ENCODE measurements at places on chromosomes 13 and 19. TPM values are rescaled to one million over a fixed set of nuclear protein-coding genes. Genes with fewer than 3 reads are reported as not detected.

GRCh38 chr13:45511310-45512097 is 46.8 kb downstream of the COG3 start:
- DNase-seq, result peak; percentile 86

DNA sequence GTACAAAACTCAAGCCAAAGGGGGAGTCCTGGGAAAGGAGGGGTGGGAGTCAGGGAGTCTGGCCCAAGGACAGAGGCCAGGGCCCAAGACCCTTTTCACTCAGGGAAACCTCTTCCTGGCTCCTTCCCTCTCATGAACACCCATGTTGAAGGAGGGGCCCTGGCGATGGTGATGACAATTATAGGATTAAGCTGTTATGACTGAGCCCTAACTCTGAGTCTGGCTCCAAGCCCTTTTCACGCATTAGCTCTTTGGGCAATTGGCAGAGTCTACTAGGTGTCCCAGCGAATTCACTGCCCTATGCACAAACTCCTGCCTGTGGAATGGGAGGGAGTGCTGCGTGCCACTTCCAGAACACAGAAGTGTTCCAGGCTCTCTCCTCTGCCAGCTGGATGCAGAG is 20.7 kb downstream of the ZNF575 start:
- DNase-seq, result no peak

The POGLUT2 gene
- total RNA-seq, result 25.5 TPM

DNA sequence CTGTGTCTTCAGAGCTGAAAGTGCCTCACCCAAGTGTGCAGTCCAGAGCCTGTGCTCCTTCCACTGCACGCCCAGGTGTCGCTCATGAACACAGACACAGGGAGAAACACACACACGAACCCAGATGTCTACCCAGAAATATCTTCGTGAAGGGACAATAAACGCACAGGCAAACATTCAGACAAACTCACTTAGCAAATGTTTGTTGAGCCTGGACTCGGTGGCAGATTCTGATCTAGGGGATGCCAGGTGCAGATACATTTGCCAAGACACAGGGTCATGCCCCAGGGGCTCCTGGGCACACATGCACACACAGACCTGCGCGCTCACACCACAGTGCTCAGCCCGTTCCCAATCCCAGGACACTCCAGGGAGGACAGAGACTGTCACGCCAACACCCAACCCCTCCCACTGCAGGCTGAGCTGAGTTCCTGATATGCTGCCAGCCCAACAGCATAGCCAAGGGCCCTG is 31.9 kb downstream of the SCGB2B2 start:
- no peak for DNase-seq

- DNase-seq, result no peak
Measured at GRCh38 chr13:64453831-64454230, 2776.3 kb downstream of the PCDH9 start.

DNA sequence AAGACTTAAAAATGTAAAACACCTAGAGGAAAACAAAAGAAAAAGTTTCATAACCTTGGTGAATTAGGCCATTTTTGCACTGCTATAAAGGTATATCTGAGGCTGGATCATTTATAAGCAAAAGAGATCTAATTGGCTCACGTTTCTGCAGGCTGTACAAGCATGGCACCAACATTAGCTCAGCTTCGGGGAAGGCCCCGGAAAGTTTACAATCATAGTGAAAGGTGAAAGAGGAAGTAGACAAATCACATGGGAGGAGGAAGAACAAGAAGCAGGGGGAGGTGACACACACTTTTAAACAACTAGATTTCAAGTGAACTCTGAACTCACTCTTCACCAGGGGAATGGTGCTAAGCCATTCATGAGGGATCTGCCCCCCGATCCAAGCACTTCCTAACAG is 1358.5 kb upstream of the PCDH9 start:
- DNase-seq, result no peak

DNA sequence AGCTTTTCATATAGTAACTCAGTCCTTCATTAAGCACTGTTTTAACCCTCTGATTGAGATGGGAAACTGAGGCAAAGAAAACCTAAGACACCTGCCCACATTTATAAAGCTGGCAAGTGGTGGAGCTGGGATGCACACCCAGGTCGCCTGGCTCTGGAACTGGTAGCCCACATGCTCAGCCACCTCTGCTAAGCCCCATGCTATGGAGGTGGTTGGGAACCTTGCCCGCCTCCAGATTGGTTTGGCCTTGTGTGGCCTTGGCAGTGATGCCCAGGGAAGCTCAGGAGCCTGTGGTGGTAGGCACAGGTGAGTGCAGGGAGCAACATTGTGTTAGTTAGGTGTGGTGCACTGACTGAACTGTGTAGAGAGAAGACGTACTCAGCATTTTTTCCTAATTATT is 370.2 kb downstream of the MTUS2 start:
- DNase-seq, result no peak

DNA sequence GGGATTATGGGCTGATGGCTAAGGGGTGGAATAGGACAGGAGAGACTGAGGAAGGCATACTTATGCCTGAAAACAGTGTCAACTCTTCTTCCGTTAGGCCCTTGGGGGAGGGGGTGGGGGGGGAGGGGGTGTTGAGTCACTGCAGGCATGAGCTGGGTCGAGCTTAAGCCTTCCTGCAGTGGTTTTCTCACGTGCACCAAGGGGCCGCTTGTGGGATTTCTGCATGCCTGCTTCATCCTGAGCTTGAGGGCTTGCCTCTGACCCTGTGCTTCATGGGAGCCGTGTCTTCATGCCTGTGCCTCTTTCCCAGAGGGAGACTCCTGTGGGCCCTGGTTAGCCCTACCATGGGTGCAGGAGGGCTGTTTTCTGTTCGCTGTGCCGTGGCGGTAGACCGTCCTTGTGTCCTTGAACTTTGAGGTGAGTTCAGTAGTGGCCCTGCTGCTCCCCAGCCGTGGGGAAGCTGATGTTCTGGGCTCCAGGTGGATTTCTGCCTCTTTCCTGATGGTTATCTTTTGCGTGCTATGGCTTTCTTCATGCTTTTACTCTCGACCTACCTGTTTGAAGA is 186.1 kb downstream of the PCCA start:
- no peak for DNase-seq

DNA sequence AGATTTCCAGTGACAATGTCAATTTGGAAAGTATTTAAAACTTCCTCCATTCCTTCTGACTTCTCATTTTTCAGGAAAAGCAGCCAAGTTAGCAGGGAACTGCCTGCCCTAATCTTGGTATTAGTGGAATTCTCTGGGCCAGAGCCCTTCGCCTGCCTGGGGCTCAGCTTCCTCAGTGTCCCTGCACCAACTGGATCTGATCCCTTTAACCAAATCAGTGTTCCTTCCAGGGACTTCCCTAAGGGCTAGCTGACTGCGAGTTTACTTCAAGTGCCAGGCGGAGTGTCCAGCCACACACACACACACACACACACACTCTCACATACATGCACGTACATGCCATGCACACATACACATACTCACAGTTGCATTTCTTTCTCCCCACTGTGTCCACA is 20.0 kb downstream of the RAB20 start:
- DNase-seq, result no peak

- no peak for DNase-seq
Measured at GRCh38 chr13:97414392-97414791, 19.6 kb upstream of the RAP2A start.

The PRODH2 gene
- not detected for total RNA-seq

The ZNF77 gene
- 7.8 TPM for total RNA-seq

- DNase-seq, result no peak
Measured at GRCh38 chr13:62327367-62327766, 911.7 kb upstream of the PCDH20 start.

GRCh38 chr13:106533943-106534638 is 1.4 kb downstream of the EFNB2 start:
- peak; percentile 65 for DNase-seq

DNA sequence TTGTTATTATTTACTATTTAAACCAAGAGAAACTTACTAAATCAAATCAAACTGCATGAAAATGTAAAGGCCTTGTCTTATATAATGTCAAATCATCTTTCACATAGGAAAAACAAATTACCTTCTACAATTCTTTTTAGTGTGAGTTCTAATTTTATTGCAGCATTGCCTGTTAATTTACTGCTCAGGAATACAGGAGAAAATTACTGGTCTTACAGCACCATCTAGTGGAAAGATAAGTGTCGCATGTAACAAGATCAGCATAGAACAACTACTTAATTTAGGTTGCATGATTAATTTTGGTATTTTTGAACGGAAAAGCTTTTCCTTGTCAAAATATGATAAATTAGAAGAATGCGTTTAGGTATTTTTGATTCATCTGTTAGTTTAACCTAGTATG is 502.7 kb downstream of the UQCRFS1 start:
- DNase-seq, result peak; percentile 71

GRCh38 chr13:72462166-72462565 is 265.3 kb downstream of the MZT1 start:
- no peak for DNase-seq

The FTL gene
- 1,399 TPM for total RNA-seq

DNA sequence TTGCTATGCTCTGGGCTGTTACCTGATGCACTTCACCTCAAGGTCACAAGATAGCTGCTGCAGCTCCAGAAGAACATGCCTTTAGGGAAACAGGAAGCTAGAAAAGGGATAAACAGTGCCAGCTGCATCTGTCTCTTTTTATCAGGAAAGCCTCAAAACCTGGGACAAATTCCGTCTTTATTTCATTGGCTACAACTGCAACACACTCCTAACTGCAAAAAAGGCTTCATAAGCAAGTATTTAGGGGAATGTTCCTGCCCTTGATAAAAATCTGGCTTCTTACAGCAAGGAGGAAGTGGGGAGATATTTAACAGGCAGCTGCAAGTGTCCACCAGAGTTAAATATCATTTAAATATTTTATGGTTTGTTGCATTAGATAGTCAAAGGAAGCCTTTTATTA is 34.2 kb upstream of the SERTM1 start:
- DNase-seq, result no peak

- DNase-seq, result no peak
Measured at GRCh38 chr19:17184371-17184841, 30.8 kb upstream of the USE1 start.

The LPAR2 gene
- 1.0 TPM for total RNA-seq

- no peak for DNase-seq
Measured at GRCh38 chr19:57110592-57111328, 9.0 kb upstream of the USP29 start.

The HPN gene
- 0.17 TPM for total RNA-seq

The APLP1 gene
- 2.5 TPM for total RNA-seq

DNA sequence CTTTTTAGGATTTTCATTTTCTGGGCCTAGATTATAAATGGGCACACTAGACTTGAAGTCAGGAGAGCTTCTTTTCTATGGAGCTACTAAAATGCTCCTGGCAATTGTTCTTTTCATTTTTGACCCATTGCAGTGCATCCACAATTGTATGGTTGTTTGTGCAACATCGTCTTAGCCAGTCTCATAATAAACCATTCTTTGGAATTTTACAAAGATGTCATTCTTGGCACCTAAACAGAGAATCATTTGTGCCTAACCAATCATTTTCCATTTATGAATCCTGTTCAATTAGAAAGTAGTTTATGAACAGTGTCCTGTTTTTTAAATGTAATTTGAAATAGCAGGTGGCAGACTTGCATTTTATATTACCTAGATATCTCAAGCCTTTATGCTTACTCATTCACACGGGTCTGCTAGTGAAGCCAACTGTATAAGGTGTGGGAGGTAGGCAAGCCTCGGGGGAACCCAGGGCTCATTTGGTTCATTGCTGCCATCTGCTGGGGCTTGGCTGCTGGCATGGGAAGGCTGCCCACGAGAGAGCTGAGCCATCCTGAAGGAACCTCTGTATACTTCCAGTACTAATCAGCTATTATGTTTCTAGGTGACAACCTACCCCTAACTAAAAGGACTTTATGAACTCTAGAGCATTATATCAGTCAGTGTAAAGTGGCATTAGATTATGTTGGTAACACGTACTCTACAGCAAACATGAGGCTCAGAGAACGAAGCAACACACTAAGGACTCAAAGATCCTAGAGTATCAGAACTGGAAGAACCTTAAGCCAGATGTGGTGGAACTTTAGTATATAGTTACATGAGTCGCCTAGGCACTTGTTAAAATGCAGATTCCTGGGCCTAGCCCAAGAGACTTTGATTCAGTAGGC is 60.0 kb downstream of the TPT1 start:
- DNase-seq, result peak; percentile 89

GRCh38 chr13:50850445-50850844 is 7.0 kb upstream of the DLEU7 start:
- DNase-seq, result no peak

DNA sequence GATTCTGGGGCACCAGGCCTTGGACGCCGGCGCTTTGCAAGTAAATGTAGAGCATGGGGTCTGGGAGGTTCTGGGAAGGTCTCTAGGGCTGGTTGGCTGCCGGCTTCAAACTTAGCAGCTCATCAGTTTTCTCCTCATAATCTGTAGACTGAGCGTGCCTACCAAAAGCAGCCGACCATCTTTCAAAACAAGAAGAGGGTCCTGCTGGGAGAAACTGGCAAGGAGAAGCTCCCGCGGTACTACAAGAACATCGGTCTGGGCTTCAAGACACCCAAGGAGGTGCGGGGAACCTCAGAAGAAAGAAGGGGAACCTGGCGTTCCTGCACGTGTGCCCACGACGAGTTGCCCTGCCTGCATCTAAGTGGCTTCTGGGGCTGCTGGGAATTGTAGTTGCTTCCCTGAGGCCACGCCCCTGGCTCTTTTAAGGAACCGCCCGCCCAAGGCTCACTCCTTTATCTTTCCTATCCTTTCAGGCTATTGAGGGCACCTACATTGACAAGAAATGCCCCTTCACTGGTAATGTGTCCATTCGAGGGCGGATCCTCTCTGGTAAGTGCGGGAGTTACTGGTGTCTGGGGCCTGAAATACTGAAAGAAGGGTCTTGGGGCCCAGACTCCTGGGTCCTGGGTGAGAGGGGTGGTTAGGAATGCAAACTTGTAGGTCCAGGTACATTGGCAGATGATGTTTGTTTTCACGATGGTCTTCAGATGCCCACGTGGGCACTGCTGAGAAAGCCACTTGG is 984 bp downstream of the RPS11 start:
- peak; percentile 73 for DNase-seq

DNA sequence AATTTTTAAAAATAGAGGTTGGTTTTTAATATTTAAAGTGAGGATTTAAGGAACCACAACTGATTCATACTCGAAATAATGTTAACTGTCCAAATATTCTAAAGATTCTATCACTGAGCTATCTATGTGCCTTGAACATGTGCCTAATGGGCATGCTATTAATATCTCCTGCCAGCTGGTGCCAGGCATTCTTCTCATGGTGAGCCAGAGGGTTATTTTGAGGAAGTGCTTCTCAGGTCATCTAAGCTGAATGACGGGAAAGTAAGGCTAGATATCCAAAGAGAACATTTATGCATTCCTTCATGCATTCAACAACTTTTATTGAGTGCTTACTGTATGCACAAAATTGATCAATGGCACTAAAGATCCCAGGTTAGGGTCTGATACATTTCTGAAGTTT is 138.2 kb downstream of the PIBF1 start:
- no peak for DNase-seq

DNA sequence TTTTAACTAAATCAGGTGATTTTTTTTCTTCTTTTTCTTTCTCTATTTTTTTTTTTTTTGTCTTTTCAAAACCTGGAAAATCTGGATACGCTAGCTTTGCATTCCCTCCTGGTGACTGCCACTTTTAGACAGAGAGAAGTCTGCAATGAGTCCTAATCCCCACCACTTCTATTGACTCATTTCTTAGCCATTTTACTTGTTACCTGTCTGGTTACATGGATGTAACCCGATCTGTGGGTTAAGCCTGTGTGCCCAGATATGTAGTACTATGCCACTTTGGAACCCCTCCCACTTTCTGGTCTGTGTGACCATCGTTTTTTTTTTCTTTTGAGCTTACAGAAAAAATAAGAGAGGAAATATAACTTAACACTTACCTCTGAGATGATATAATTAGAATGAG is 817.8 kb upstream of the PCDH9 start:
- no peak for DNase-seq

The CYP4F22 gene
- total RNA-seq, result not detected
